Islet precursor cell (in vitro differentiated cells): ENCODE measurements at places on chromosomes 12 and 14.

- no peak for DNase-seq
Observed at GRCh38 chr12:67112586-67112985, 156.6 kb upstream of the CAND1 start.

- DNase-seq, result no peak
Observed at GRCh38 chr12:79174626-79175025, 310.1 kb downstream of the SYT1 start.

- peak; percentile 49 for DNase-seq
Observed at GRCh38 chr12:123966596-123966995, 6.0 kb downstream of the CCDC92 start.

DNA sequence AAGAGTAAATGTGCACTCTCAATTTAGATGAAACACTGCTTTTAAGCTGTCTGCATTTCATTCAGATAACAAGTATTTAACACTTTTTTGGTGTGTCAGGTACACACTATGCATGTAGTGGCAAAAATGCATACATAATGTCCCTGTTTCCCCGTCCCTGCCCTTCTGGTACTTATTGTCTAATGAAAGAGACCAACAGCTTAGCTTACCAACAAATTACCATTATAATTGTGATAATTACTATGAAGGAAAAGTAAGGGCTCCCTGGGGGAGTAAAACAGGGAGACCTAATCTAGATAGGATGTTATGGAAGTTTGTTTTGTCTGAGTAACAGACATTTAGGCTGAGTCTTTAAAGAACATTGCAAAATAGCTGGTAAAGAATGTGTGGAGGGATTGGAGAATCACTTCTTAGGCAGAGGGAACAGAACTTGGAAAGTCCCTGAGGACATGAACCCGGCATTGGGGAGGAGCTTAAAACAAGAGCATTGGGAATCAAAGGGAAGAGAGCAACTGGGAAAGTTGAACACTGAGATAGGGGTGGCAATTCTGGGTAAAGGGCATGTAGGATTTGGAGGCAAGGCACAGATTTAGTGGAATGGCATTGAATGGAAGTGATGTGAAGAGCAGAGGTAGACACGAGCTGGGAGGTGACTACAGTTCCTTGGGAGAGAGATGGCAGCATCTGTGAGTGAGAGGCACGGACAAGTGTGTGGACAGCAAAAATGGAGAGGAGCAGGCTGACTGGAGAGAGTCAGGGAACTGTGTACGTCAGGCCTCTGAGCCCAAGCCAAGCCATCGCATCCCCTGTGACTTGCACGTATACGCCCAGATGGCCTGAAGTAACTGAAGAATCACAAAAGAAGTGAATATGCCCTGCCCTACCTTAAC is 181.6 kb downstream of the GRIP1 start:
- DNase-seq, result no peak

DNA sequence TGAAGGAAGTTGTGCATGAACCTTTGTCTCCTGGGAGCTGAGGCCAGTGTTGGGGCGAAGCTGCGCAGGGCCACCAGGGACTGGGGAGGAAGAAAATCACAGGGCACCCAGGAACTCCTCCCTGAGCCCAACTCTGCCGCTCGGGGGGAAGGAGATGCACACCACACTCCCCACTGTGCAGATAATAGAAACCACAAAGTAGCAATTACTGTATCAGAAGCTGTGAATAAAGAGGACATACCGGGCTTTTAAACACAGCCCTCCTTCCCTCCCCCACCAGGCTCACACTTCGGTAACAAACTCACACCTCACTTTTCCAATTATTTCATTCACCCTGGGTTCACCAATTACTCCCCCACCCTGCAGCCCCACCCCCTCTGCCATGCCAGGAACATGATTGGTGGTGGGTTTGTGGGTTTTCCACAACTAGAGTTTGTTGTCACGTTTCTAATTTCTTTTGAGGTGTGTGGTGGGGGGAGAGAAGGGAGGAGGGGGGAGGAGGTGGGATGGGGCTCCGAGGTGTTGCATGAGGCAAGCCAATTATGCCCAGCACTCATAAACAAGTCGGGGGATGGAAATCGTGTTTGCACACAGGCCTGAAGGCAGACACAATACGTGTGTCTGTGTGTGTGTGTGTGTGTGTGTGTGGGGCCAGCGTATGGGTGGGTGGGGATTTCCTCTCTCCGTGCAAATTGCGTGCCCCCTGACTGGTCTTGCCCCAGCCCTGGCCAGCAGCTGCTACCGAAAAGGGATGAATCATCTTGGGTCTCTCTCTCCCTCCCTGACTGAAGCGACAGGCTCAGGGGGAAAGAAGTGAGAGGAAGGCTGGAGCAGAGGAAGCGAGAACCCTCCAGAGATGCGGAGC is 103.3 kb downstream of the RBM19 start:
- DNase-seq, result peak; percentile 93

DNA sequence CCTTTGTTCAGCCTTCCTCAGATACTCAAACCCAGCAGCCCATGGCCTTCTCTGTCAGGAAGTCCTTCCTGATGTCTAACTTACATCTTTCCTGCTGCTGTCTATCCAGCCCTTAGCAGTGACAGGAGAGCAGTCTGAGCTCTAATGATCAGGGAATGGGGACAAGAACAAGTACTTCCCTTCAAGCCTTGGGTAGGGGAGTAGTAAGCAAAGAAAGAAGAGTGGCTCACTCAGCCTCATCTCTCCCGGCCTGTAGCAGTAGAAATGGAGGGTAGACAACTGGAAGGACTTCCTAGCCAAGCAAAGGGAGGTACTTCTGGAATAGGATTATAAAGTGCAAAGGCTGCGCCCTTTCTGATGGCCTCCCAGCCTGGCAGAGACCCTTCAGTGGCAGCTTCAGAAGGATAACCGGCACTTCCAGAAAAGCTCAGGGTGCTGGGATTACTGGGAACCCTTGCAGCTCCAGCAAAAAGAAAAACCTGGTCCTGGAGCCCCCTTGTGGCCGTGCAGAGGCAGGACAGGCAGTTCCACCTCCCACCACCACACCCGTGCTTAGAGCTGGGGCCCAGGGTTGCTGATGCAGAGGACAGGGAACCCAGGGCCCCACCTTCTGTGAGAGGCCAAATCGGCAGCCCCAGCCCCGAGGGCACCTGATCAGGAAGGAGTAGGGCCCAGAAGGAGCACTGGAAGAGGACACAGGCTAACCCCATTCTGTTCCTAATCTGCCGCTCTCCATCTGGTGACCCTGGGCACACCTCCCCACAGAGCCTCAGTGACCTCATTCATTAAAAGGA is 12.4 kb upstream of the SMUG1 start:
- DNase-seq, result peak; percentile 94
